Right lung (tissue), 10 donors: ENCODE measurements at places on chromosomes 7 and 10. TPM values are rescaled to one million over a fixed set of nuclear protein-coding genes. Genes with fewer than 3 reads are reported as not detected.

DNA sequence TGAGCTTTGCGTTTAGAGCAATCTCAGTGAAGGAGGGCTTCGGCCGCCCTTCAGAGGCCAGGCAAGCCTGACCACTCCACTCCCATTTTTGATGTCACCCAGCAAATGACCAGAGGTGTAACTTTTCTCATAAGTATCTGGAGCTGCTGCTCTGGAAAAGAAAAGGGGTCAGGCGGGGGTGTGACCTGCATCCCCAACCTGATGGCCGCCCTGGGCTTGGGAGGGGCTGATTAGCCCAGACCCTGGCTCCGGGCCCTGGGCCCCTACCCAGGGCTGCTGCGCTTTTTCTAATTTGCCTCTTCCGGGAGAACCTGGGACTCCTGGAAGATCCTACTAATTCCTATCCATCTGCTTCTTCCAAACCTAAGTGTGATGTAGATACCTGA is 9.6 kb upstream of the EBF3 start:
- no peak for DNase-seq

- peak; percentile 50 for DNase-seq
These were observed 2.0 kb upstream of the SFTPA2 start for GRCh38 chr10:79562135-79562756.

GRCh38 chr7:6612819-6613218 is 2.6 kb upstream of the ZNF853 start:
- DNase-seq = no peak

DNA sequence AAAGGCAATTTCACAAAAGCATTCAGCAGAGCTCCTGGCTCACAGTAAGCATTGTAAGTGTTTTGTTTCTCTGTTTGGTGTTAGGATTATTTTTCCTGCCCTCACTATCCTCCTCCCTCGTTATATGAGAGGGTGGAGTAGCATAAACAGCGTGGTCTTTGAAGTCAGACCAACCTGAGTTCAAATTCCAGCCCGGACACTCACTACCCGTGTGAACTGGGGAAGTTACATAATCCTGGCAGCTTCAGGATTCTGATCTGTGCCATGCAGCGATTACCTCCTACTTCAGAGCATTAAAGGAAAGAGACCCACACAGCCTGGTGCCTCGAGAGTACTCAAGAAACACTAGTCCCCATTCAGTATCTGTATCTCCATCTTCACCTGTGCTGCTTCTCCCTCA is 386.5 kb downstream of the INHBA start:
- DNase-seq = no peak

The SFTPA1 gene
- polyA plus RNA-seq = 23.9 TPM

DNA sequence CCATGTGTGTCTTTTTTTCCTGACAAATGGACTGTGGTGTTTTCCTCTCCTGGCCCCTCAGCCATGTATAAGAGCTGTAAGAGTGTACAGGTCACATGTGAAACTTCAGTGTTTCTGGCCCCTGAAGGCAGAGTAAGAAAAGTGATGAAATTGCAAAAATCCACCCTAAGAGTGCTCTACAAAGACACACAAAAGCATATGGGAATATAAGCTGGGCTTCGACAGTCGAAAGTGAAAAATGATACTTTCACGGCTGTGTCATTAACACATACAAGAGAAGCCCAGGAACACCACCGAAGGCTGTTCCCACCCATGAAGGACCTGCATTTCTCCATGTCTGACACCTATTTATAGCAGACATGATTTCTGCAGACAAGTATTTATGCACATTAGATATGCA is 192.2 kb downstream of the PARD3 start:
- no peak for DNase-seq

DNA sequence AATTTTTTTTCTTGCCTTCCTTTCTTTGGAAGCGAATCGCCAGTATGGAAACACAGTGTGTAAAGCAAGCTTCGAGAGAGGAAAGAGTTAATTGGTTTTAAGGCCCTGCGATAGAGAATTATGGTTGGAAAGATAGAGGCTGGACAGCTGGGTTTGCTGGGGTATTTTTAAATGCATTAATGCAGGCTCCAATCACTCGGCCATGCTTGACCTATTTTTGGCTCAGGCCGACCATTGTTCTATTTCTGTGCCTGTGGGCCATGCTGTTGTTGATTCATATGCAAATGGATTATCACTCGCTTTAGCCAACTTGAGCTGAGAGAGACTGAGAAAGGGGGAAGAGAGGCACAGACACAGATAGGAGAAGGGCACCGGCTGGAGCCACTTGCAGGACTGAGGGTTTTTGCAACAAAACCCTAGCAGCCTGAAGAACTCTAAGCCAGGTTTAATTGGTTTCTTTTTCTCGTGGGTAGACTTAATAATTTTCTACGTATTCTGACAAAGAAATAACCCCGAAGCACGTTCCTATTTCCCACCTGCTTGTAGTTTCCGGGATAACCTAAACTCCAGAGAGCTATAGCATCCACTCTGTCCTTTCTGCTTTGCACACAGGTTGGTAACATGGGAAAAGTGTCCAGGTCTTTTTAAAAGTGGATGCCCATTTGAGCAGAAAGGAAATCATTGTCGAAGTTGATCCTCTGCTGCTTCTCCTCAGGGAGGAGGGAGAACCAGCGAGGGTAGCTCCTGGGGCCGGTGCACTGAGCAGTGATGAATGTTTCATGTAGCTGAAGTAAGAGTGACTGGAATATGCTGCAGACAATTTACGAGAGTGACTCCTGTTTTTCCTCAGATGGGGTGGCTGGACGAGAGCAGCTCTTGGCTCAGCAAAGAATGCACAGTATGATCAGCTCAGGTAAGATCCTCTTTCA is at the start of gene HDAC9:
Gene HDAC9, plus strand, starts transcription at position 338 of the 929 bp plus-strand sequence. Its CDS starts 554 bp downstream, at position 892.
- no peak for DNase-seq

DNA sequence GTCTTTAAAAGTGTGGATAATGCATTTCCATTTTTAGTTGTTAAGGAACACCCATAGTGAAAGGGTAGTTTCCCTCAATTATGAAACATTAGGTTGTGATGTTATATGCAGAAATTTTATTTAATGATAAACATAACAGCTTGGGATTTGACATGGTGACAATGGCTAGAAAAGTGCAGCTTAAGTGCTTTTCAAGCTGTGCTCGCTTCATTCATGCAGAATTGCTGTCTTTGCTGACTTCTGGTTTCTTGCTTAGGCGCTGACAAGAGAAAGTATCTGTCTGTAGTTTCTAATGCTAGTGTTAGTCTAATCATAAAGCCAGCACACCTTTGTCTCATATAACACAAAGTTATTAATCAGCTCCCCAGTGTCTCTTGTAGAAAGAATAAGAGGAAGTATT is 170.0 kb downstream of the ARL5B start:
- no peak for DNase-seq

The ZCCHC24 gene
- polyA plus RNA-seq = 32.9 TPM

The GNAT3 gene
- not detected for polyA plus RNA-seq

The TMEM229A gene
- polyA plus RNA-seq = 1.6 TPM

DNA sequence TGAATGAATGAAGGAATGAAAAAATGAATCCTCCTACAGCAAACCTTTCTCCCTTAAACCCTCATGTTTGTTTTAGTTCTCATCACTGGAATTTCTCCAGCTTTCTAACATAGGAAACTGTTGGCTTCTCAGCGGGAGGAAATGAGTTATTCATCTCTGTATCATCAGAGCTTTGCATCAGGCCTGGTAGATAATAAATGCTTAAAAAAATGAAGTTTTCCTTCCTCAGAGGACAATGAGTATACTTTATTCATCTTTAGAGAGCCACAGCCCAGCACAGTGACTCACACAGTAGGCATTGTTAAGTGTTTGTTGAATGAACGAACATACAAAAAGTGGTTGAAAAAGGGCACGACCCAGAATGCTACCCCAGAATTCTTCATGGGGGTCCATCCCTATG is 62.6 kb downstream of the COL13A1 start:
- no peak for DNase-seq

DNA sequence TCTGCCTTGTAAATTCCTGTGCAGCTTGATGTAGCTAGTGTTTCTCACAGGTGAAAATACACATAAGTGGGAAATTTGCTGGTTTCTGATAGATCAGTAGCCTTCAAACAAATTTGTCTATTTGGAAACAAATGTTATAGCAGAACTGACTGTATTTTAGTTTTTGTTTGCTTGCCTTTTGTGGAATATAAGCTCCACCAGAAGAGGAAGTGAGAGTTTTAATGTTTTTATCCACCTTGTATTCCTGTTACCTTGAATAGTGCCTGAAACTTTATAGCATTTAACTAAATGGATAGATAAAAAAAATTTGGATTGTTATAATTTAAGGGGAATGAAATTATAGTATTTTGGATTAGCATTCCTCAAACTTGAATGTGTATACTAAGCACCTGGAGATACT is 9.8 kb downstream of the WAC start:
- DNase-seq = no peak
